ENCODE measurements at places on chromosomes 1 and 21.

DNA sequence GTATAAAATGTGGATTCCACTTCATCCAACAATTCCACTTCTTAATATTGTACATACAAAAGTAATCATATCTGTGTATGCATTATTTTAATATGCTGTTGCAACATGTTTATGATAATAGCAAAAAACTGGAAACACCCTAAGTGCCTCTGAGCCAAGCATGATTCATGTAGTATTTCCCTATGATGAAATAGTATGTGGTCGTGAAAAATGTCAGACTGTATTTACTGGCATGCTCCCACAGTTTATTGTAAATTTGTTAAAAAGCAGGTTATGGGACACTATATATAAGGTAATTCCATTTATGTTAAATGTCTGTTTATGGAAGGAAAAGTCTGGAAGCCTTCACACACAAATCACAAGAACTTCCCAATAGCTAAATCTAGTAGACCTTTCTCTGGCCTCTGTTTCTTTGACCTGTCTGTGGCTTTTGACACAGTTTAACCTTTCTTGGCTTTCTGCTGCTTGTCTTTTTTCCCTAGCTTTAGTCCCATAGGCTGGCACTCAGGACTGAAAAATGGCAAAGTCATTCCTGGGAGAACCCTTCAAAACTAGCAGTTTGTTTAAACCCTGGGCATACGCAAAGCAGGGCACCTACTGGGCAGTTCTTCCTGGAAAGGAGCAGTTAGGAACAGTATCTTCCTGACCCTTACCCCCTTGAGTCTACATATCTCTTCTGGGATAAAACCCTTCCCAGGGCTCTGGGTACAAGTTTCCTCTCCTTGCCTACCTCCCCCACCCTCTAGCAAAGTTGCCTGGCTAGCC, 65.4 kb upstream of the ARTN start:
- no peak for DNase-seq

GRCh38 chr1:198687429-198687828, 48.6 kb downstream of the PTPRC start:
- DNase-seq = no peak

DNA sequence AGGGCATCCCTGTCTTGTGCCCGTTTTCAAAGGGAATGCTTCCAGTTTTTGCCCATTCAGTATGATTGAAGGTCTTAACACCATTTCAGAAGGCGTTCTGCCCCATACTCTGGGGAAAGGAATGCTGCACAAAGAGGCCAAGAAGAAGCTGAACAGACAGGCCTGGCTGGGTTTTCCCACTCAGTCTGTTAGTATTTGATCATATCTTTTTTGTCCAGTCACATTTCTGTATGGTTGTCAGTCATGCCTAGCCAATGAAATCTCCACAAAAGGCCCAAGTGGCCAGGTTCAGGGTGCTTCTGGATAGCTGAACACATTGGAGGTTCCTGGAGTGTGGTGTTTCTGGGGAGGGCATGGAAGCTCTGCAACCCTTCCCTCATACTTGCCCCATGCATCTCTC, 72.1 kb downstream of the NEK7 start:
- no peak for DNase-seq

DNA sequence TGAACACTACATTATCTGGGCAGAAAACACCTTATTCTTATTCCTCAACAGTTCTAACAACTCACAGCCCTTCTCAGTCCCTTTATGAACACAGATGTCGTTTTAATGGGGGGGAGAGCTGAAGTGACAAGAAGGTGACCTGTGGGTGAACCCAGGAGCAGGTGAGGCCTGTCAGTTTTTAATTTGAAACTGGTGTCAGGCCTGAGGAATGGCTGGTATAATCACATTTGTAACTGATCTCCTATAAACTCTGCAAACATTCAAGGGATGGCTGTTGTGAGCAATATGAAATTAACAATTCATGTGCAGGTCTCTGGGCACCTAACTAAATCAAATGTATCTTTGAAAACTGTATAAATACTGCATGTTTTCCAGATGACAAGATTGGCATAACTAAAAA, 362.1 kb upstream of the NR5A2 start:
- no peak for DNase-seq

DNA sequence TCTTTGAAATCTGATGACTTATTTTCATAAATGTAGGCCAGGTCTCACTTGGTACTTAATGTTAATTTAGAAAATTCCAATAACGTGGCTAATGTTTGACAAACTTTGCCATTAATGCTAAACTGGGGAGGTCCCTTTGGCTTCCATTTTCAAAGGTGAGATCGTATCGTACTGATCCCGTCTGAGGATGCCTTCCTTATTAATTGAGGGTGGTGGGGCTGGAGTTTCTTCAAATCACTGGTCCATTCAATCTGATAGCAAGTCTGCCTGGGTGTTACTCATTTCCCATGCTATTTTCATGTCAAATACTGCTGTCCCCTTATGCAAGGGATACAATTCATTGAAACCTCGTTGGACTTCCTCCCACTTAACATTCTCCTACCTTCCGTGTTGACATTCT, 327.1 kb downstream of the DISC1 start:
- no peak for DNase-seq

DNA sequence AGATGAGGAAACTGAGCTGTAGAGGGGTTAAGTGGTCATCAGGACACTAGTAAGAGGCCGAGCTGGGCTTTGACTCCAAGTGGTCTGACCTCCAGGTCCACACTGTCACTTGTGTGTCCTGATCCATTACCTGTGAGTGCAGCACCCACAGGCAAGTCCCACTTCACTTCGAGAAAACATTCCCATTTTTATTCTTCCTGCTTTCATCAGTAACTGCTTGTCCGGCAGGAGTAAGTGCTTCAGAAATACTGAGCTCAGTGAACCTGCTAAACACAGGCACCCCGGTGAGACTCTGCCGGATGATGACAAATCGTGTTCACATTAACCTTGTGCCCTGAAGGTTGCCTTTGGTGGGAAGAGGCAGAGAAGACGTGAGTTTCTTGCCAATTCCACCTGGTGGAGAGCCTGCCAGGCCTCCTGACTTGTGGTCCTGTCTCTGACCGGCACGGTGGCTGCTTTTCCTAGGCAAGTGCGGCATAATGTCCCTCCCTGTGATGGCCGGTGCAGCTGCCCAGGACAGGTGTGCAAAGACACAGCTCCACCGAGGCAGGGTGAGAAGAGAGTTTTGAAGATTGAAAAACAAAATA, 29.4 kb downstream of the ZBTB18 start:
- no peak for DNase-seq

DNA sequence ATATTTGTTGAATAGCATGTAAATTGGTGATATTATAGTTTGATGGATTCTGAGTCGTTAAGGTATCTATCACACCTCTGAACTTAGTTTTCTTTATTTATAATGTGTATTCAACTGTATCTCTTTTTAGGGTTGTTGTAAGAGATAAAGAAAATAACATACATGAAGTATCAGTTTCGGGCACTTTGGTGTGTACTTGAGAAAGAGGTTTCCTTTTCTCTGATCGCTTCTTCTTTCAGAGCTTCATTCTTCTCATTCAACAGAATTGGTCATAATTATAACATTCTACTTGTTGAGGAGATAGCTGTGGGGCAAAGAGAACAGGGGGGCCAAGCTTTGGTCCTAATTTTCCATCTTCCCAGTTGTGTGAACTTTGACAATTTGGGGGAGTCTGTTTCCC, 508.0 kb downstream of the PLPP3 start:
- DNase-seq = no peak

DNA sequence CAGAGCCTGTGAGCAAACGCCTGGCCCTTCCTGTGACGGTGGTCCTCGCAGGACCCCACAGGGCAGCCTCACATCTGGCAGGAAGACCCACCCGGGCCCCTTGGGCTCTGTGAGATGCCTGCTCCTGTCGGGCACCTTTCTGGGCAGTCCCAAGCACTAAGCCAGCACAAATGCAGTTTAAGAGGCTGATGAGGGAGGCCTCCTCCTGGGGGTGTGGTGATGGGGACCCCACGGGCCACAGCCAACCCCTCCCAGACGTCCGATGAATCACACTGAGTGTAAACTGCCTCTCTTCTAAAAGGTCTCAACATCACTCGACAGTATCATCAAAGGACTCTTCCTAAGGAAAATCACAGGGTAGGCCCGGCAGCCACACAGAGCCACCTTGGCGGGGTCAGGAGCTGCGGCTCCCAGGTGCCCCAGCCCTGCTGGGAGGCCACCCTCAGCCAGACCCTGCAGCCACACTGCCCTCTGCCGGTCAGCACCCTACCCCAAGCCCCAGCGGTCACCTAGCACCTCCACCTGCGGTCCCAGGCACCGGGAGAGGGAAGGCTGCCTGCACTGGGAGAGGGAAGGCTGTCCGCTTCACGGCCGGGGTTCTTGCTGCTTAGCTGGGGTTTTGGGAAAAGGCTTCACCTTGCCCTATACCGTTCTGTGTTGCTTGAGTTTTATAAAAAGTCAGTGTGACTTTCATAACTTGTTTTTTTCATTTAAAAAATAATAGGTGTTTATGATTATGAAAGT, 3.9 kb upstream of the PRKCZ start:
- DNase-seq = no peak

DNA sequence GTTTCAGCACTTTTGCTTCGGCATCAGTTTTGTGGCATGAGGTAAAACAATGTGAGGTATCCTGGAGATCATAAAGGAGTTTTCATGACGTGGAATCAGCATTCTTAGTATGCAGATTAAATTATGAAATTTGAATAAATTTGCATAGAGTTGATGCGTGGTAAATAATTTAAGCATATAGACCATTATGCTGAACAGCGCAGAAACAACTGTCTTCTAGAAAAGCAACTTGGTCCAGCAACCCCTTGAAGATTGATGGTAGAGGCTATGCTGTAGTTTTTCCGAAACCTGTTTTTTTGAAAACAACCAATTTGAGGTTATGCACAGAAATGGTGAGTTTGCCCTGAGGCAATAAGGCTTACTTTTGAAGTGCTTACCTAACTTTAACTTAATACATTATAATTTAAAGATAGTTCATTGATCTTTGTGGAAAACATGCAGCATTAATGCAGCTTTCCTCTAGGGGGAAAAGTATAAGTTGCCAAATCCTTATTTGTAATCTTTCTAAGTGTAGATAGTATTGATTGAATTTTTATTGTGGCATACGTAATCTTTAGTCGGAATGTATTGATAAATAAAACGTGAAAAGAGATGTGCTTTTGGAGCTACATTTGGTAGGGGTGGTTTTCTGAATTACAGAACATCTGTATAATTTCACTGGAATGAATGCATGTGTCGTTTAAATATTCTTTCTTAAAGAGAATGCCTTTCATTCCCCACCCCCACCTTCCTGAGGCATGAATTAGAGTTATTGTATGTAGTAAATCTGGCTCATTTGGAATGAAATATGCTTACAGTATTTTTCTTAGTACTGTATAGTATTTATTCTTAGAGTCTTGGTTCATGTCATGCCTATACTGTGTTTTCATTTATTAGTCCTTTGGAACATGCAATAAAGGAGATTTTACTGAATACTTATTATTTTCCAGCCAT, 3.8 kb downstream of the PRDM2 start:
- DNase-seq = no peak

DNA sequence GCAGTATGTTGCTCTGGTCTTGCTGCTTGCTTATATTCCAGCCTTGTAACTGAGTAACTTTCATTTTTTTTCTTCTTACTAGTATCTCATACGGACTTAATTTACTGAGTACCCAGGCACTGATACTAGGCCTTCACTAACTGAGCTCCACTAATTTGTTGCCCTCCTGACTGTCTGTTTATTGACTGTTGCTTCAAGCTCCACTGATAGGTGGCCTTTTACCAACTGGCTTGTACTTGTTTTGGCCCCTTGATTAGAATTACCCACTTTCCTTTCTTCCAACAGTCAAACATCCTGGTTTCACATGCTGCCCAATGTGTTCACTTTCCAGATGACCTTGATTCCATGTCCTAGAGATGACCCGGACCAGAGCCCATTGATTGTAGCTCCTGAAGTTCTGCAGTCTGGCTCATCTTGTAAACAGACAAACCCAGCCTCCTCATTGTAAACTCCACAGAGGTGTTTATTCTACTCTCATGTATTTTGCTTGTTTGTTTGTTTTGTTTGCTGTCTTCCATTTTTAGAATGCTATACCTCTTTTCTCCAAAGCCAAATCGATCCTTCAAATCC, 27.7 kb downstream of the RGS1 start:
- no peak for DNase-seq

DNA sequence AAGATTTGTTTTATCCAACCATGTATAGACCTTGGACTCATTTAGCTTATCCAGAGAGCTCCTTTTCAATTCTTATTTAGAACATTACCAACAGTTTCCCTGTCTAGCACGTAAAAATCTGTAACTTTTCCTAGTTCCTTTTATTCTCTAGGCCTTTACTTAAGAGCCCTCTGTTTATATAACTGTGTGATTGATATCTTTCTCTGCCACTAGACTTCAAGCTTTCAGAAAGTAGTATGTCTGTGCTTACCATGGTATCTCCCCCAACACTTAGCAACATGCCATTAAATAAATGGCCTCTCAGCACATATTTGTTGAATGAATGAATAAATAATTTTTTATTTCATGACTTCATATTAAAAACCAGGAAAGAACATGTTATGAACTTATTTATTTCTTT, 209.4 kb downstream of the PTPRC start:
- DNase-seq = no peak

DNA sequence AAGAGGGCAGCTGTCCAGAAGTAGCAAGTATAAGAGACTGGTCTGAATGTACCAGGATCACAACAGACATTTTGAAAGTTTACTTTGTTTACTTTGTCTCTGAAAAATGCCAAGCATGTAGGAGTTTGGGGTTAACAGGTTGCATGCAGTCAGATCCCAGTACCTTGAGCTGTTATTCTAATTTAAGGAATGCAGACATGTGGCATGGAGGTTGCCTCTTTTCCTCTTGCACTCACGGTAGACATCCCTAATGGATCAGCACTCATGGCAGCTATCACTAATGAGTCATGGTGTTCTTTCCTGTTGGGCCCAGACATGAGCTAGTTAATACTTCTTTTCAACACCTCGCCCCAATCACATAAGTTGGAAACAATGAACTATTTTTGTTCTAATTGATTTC, 67.3 kb downstream of the GADD45A start:
- DNase-seq = no peak

DNA sequence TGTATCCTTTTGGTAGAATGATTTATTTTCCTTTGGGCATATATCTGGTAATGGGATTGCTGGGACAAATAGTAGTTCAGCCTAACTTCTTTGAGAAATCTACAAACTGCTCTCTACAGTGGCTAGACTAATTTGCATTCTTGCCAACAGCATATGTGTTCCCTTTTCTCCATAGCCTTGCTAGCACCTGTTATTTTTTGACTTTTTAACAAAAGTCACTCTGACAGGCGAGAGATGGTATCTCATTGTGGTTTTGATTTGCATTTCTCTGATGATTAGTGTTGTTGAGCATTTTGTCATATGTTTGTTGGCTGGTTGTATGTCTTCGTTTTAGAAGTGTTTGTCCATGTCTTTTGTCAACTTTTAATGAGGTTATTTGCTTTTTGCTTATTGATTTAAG, 99.8 kb downstream of the UCK2 start:
- DNase-seq = no peak

- DNase-seq = no peak
Observed at GRCh38 chr1:64703600-64703999, 41.3 kb upstream of the RAVER2 start.

DNA sequence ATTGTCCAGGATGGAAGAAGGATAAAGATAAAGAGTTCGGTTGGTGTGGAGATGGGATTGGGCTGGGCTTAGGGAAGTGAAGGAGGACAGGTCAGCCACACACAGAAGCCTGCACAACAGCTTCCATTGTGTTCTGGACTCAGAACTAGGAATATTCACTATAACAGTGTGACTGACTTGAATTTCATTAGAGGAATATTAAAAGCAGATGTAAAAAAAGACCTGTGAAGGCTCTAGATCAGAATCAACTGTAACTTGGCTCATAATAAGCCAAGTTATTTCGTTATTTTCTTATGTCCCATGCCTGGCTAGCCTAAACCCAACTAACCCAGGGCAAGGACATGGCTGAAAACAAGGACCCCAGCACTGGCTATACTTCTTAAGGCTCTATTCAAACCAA, 56.6 kb upstream of the GPR88 start:
- DNase-seq = no peak
